Activated B cell treated with CpG ODN at 0.5 μM for 24 hours (primary cell): ENCODE measurements at places on chromosomes 6 and 20. TPM values are rescaled to one million over a fixed set of nuclear protein-coding genes. Genes with fewer than 3 reads are reported as not detected.

Gene DEFB112
- total RNA-seq: not detected in 2 replicates

Gene FAM135A
- 15.6 and 18.2 TPM in 2 replicates for total RNA-seq

Gene PHIP
- 27.7 and 32.3 TPM in 2 replicates for total RNA-seq

Gene THBS2
- not detected in 2 replicates for total RNA-seq

Gene UTRN
- total RNA-seq: 52.2 and 53.5 TPM in 2 replicates

GRCh38 chr6:99330159-99330558, 19.3 kb downstream of the FAXC start:
- no peak for DNase-seq

DNA sequence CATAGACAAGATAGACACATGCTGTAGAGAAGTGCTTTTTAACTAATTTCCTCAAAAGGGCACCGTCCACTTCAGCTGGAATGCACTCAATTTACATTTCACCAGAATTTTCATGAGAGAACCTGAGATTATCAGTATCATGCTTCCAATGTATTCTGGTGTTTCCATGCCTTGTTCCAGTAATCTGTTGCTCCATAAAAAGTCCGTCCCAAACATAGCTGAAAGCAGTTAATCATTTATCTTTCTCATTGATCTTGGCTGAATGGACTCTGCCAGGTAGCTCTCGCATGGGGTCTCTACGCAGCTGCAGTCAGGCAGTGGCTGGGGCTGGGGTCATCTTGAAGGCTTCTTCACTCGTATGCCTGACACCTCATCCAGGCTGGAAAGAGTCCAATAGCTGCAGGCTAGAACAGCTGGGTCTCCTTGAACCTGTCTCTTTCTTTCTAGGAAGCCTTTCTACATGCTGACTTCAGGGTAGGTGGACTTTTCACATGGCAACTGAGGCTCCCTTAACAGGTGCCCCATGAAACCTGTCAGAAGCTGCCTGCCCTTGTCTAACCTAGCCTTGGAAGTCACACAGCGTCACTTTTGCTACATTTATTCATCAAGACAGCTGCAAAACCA, 18.6 kb upstream of the COL12A1 start:
- no peak for DNase-seq

DNA sequence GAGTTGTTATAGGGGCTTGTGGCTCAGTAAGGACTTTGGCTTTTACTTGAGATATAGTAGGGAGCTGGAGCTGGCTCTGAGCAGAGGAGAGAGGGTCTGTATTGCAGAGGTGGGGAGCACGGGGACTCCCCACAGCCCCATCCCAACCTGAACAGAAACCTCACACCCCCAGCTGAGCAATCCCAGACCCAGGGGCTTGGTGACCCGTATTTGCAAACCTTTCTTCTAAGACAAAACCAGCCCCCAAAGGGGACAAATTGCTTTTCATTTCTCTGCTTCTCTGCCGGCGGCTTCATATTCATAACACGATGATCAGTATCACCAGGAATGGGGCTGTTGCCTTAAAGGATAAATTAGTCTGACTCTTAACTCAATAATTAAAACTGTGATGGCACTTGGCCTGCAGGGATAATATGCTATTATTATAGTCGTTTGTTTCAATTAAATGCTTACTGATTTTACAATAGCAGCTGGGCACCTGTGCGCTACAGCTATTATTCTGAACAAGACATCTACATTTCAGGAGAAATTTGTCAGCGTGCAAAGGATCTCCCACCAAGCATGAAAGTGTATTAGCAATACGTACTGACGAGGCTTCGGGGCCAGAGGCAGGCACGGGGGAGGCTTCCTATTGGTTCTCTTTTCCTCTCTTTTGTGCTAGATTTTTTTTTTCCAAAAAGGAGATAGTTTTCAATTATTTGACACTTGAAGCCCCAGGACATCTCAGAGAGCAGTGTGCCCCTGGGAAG, 118.1 kb downstream of the TOX2 start:
- no peak for DNase-seq

- DNase-seq: no peak
These were observed 9.4 kb upstream of the FRMD1 start for GRCh38 chr6:168088161-168089053.

GRCh38 chr6:148807784-148808183, 61.0 kb downstream of the UST start:
- no peak for DNase-seq

DNA sequence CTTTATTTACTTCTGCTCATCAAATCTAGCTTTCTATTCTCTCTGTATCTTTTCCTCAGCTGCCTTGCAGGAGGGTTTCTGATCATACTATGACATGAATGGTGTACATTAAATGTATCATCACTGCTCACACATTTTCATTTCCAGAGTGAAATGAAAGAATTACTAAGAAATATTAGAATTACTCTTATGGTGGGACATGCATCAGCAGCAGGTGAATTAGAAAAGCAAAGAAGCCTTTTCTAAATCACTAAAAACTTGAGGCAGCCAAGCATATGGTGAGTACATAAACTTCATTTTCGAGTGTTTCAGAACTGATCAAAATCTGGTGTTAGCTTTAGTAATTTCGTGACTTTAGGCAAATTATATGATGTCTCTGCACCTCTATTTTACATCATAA, 23.6 kb downstream of the IL17A start:
- no peak for DNase-seq

DNA sequence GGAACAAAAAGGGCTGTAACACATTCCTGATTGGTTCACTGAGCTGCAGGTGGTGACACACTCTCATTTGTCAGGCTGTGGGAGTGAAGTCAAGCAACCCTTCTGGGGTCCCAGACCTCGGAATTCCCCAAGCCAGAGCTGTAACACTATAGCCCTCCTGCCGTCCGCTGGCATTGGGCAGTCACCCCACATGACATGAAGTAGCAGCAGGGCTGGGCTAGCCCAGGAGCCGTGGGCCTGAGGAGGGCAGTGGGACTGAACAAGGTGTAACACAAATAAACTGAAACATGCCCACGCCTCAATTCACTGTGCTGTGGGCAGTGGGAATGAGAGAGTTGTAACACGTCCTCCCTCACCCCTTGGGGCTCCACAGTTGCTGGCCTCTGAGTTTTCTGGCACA, 689.1 kb upstream of the EYS start:
- no peak for DNase-seq

- DNase-seq: no peak
These were observed 51.5 kb downstream of the PTPRT start for GRCh38 chr20:43138061-43138770.

DNA sequence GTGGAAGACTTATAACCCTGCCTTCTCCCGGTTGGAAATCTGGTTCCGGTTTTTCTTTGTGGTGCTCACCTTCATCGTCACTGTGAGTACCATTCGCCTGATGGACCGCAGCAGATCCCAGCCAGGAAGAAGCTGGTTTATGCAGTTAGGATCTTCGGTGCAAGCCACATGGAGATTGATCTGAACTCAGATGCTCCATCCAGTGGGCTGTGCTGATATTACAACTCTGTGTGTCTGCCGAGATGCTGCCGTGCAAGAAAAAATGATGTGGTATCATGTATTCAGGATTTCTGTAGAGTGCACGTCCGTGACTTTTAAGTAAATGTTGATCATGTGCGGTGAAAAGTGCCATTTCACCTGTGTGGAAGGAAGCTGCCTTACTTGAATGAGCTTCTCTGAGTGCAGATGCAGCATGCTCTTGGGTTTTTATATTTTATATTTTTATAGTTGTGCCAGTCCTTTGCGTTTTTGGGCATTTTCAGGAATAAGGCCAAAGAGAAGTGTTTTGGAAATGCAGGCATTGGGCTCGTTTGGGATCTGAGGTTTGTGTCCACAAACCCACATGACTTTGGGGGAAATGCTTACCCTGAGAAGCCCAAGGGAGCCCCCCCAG, 39.2 kb downstream of the DYNLT1 start:
- no peak for DNase-seq

- DNase-seq: no peak
These were observed 11.4 kb downstream of the FAM184A start for GRCh38 chr6:119067091-119067490.

DNA sequence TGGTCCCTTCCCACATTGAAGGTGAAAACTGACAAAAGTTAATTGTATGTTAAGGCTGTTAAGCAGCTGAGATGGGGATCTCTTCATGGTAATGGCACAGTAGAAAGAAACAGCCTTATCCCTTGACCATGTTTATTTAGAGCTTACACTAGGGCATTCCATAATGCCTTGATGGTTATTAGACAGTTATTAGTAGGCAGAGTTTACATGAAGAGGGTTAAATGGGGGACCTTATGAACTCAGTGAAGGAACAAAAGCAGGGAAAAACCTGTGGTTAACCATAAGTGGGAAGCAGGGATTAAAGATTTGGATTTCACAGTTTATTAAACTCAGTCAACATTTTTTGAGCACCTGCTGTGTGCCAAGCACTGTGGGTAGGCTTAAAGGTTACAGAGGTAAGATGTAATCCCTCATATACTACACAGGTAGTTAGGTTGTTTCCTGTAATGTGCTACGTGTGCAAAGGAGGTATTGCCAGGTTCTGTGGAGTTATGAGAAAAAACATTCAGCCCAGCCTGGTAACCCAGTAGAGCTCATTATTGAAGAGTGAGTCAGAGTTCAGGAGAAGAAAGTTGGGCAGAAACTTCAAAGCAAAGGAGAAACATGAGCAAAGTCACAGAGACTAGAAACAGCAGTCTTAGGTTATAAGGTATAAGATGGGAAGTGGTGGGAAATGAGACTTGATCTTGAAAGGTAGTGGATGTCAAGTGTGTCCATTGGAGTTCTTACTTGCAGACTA, 32.3 kb upstream of the GNRH2 start:
- no peak for DNase-seq

GRCh38 chr6:24931718-24932691, 3.8 kb downstream of the RIPOR2 start:
- DNase-seq: no peak

DNA sequence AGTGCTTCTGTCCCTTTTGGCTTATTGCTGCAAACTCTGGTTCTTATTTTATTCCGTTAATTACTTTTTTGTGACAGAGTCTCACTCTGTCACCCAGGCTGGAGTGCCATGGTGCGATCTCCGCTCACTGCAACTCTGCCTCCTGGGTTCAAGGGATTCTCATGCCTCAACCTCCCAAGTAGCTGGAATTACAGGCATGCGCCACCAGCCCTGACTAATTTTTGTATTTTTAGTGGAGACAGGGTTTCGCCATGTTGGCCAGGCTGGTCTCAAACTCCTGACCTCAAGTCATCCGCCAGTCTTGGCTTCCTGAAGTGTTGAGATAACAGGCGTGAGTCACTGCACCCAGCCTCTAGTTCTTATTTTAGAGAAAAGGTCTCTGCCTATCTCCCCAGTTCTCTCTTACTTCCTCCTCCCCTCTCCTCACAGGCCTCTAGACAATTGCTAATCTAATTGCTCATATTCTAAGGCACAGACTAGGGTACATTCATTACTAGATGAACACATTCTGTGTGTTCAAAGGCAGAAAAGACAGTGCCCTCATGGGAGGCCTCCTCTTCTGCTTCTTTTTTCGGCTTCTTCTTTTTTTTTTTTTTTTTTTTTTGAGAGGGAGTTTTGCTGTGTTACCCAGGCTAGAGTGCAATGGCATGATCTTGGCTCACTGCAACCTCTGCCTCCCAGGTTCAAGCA, 27.0 kb downstream of the EDEM2 start:
- DNase-seq: no peak

- peak; percentile 17 for DNase-seq
These were observed 21.5 kb upstream of the TMEM244 start for GRCh38 chr6:129882510-129883023.
